ENCODE measurements at places on chromosomes 7 and 10.

GRCh38 chr7:67729771-67730170, 733.1 kb downstream of the TYW1 start:
- peak; percentile 27 for ATAC-seq

- ATAC-seq = peak; percentile 78
Measured at GRCh38 chr10:10677479-10677878, 340.2 kb upstream of the CELF2 start.

- ATAC-seq = no peak
Measured at GRCh38 chr7:24727154-24728120, 29.8 kb downstream of the GSDME start.

DNA sequence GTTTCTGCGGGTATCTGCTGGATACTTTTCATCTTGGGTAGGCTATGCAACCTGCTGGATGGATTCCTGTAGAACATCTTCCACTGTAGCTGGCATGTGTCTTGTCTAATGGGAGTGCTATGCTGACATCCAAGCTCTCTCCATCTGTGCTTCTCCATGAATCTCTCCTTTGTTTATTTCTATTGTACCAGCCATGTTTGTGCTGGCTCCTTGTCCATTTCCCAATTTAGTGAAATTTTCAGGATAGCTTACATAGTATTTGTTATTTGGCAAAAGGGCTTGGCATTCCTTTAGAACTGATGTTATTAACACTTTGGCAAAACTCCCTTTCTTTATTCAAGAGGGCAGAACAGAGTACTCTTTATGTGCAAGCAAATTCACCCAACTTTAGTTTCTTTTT, 198.0 kb downstream of the CSTF2T start:
- no peak for ATAC-seq

- ATAC-seq = peak; percentile 55
Measured at GRCh38 chr7:95916573-95917297, 144.4 kb downstream of the DYNC1I1 start.

DNA sequence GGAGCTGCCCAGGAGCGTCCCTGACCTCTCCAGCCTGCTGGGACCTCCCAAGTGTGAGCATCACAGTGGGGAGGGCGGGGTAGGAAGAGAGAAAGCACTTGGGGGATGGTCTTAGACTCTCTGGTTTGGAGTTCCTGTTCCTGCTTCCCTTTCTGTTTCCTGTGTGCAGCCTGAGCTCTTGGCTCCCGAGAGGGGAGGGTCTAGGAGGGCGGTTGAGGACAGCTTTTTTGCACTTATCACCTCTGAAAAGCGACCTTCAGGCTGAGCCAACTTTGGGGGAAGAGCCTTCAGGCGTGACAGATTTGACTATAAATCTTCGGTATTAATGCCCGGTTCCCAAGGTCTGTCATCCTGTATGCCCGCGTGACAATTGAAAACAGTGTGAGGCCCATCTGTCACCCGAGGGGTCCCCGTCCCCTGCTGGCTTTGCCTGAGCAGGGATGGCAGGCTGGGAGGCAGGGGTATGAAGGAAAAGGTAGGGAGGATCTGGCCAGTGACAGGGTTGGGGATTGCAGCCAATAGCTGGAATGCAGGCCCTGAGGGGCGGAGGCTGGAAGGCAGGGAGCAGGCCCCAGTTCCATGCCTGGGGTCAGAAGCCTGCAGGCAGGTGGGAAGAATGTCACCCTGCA, 78.6 kb downstream of the CDH23 start:
- peak; percentile 49 for ATAC-seq

DNA sequence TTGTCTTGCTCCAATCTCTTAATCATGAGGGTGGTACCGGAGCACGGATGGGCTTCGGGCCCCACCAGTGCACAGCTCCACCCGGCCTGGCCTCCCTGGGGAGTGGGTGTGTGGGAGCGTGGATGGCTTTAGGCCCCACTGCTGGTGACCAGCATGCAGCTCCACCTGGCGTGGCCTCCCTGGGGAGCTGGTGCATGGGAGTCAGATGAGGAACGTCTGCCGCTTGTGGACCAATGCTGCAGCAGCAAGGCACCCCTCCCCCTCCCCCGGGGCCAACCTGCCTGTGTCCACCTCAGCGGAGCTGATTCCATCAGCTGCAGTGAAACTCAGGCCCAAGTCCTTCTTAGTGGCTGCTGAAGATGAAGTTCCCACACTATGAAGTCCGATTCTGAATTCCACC, 511.4 kb downstream of the PTPRN2 start:
- no peak for ATAC-seq

GRCh38 chr10:70051848-70052247, 798 bp upstream of the MACROH2A2 start:
- ATAC-seq = no peak

DNA sequence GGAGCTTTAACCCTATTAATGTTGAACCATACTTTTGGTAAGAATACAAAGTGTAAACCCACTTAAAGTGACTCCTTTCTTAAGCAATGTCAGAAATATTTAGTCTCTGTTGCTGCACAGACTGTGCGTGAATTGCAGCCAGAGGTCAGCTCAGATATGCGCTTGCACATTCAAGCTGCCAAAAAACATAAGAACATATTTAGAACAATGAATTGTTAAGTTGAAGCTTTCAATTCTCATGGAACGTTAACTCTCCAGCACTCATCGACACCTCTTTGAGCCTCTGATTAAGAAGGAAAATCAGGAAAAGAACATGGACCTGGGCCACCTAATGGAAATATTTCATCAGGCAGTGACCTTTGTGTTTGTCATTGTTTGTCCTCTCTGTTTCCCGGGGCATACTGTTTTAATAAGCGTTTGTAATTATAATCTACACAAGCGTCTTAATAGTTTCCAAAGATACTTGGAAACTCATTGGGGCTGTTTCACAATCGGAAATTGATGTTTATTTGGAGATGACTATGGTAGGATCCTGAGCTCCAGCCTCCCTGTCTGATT, 193.0 kb upstream of the CELF2 start:
- ATAC-seq = no peak

GRCh38 chr7:36082216-36082615, 70.8 kb upstream of the EEPD1 start:
- ATAC-seq = no peak

GRCh38 chr7:100378114-100378755, 4.9 kb downstream of the PILRA start:
- no peak for ATAC-seq

DNA sequence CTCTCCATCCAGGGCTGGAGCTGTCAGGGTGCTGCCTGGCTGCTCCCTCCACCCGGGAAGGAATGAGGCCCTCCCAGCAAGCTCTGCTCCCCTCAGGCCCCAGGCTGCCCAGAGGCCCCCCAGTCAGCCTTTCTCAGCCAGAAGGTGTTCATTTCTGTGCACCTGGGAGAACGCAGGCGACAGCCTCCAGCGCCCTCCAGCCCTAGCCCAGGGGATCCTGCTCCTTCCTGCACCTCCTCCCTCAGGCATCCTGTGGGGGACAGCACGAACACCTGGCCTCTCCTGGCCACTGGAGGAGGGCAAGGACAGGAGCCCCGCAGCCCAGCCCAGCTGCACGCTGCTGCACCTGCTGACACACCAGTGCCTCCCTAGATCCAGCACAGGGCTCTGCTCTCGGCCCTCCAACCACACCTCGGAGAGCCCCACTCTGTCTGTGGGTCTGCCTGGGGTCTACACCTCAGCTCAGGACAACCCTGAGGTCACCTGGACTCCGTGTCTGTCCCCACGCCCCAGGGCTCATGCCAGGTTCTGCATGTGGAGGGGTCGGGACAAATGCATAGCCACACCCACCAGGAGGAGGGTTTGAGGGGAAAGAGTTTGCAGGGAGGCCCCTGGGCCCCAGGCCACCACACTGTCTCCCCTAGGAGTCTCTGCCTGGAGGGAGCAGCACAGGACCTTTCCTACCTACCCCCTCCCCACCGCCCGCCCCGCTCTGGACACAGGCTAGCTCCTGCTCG, 7.4 kb upstream of the PWWP2B start:
- ATAC-seq = no peak

GRCh38 chr7:115097175-115097671, 175.3 kb downstream of the MDFIC start:
- peak; percentile 84 for ATAC-seq

DNA sequence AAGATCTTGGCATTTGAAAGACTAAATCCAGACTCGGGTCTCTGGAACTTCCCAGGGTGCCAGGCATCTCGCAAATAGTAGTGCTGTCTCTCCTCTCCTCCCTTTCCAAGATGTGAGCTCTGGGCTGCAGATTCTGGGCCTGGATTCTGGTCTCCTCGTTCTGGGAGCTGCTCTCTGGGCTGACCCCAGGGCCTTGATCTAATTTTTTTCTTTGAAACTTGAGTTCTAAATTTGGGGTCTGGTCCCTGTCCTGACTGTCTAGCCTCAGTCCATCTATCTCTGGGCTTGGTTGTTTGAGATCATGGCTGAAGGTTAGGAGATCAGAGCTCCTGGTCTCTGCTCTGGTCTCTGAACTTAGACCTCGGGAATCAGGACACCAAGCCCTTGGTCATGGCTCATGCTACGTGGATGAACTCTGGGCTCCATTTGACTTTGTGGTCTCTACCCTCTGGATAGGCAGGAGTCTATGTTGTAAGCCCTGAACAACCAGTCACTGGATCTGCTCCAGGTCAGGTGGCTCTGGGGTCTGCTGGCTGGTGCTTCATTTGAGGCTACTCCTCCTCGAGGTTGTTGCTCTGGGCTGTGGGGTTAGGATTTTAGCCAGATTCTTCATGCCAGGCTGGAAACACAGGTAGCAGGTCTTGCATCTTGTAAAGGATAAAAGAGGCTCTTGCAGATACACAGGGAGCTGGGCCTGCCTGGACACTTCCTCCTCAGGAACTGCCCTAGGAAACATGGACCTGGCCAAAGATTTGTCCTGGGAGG, 8.0 kb upstream of the MBL2 start:
- no peak for ATAC-seq

- no peak for ATAC-seq
Measured at GRCh38 chr10:35416619-35417312, 80.5 kb downstream of the CCNY start.

- ATAC-seq = no peak
Measured at GRCh38 chr7:8068892-8069686, 100.5 kb downstream of the GLCCI1 start.

GRCh38 chr7:6256677-6257535, 15.5 kb downstream of the CYTH3 start:
- peak; percentile 41 for ATAC-seq

DNA sequence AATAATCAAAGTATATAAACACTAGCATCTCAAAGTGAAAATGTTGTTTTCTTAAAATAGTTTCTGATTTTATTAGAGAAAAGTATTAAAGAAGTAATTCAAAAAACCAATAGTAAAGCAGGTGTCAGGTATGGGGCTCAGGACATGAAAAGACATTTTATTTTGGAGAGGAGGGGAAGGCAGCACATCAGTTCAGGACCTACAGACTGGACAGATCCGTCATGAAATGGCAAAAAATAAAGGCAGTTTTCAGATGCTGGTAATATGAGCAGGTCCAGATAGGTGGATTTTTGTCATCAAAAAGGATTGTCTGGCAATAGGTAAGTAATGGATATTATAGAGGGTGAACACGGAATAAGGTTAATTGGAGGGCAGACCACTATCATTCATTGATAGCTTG, 49.0 kb downstream of the GRM3 start:
- ATAC-seq = no peak

DNA sequence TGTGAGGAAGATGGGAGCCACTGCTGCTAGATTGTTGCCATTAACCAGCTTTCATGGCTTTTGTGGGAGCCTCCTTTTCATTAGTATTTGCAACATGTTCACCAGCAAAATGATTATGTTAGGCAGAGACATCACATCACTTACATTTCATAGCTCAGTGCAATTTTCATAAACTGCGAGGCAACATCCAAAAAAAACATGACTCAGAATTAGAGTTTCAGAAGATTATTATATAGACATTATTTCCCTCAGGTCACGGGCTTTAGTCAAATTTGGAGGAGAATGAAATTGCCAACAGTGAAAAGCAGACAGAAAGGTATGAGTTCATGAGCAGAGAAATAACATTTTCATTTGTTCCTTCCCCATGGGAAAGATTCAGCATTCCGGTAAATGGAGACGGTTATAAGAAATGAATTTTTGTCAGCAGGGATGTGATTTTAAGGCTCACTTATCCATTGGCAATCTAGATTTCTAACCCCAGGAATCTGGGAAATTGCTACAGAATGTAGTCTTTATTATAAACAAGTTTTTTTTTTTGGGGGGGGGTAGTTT, 573.2 kb downstream of the AUTS2 start:
- no peak for ATAC-seq

DNA sequence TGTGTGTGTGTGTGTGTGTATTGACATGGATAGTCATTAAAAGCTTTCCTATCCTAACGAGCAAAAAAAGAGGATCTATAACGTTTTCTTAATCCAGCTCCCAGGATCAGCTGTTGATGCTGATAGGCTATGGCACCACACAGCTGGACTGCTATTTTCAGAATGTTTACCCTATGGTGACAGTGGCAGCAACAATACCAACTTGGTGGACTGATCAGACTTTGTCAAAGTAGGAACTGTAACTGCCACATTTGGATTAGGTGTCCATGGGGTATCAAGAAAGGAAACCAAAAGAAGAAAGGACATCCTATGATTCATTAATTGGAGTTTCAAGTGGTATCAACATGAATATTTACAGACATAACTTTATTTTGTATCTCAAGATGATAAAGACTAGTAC, 2.7 kb upstream of the CLEC5A start:
- no peak for ATAC-seq

GRCh38 chr10:131701131-131701947, 199.5 kb upstream of the PPP2R2D start:
- no peak for ATAC-seq

DNA sequence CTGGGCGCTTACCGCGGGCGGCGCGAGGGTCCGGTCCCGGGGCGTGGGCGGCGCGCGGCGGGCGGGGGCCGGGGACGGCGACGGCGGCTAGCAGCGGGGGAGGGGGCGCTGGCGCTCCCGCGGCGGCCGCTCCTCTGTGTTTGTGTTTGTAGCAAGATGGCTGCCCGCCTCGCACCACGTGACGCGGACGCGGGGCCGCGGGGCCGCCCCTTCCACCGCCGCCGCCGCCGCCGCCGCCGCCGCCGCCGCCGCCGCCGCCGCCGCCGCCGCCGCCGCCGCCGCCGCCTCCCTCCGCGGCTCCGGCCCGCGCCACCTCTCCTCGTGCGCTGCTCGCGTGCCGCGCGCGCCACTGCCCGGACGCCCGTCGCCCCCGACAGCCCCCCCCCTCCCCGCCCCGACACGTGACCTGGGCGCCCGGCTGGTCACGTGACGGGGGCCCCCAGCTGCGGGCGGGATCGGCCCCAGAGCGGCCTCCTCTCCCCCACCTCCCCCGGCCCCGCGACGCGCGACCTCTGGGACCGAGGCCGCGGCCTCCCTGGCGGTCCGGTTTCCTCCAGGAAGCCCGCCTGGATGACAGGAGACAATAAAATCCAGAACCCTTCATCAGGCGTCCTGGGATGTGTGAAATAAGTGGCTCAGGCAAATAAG, at the start of gene GIGYF1:
GIGYF1 (minus strand) TSS at position 153 of the 648 bp plus-strand sequence. CDS start 6,012 bp downstream, outside the sequence.
- ATAC-seq = peak; percentile 57

All from motor neuron (in vitro differentiated cells).